Kidney glomerular epithelial cell (primary cell): ENCODE measurements at places on chromosomes 11 and 22.

DNA sequence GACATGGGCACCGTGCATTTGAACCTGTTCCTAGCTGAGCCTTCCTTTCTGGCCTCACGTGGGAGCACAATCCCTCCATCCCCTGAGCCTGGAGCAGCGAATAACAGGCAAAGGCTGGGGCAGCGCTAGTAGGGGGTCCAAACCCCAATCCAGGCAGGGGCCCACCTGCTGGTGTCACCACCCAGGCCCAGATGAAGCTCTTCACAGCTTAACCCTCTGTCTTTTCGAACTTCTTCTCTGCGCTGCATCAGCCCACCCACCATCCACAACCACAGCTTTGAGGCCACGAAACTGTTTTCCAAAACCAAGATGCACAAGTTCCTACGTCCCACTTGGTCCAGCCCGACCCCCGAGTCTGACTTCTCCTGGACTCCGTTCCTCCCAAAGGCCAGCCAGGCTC, 11.5 kb downstream of the KCNC1 start:
- no peak for DNase-seq

DNA sequence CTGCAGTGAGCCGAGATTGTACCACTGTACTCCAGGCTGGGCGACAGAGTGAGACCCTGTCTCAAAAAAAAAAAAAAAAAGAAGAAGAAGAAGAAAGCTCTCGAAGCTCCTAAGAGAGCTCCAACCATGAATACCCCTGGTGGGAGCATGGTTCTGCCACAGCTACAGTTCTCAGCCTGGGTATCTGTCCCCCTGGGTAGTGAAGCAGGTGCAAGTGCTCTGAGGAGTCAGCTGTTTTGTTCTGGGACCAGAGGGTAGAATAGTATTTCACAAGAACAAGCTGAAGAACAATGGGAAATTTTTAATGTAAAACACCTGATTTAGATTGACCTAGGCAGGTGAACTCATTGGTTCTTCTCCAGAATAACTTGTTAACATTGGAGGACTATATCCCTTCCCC, 4.3 kb upstream of the HYOU1 start:
- no peak for DNase-seq

DNA sequence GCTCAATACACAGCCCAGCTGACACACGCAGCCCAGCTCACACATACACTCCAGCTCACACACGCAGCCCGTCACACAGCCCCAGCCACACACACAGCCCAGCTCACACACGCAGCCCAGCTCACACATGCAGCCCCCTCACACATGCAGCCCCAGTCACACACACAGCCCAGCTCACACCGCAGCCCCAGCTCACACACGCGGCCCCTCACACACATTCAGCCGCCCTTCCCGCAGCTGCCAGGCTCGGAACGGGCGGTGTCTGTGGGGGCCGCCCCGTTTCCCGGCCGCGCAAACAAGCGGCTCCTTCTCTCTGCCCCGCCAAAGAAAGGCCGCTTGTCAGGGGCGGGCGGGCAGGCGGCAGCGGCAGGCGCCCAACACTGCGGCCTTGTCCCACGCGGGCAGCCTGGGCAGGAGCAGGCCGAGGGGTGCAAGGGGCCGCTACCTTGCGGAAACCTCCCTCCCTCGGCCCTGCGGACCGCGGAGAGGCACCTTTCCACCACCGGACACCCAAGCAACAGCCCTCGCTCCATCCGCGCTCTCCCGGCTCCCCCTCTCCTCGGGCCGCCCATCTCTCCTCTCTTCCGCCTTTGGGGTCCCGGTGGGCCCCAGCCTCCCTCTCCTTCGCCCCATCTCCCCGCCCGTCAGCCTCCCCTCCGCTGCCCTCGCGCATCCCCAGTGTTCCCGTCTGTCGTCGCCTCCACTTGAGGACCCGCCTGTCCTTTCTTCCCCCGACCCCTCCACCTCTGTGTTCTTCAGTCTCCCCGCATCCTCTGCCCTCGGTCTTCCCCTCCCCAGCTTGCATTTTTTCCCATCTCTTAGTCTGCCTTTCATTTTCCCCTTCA, 2.2 kb downstream of the PHLDB1 start:
- no peak for DNase-seq

GRCh38 chr11:17076517-17077239, 789 bp downstream of the RPS13 start:
- DNase-seq = no peak

- DNase-seq = no peak
Observed at GRCh38 chr11:68632802-68633201, 51.5 kb upstream of the GAL start.

- DNase-seq = no peak
Observed at GRCh38 chr11:64605244-64605560, 14.2 kb downstream of the SLC22A12 start.

DNA sequence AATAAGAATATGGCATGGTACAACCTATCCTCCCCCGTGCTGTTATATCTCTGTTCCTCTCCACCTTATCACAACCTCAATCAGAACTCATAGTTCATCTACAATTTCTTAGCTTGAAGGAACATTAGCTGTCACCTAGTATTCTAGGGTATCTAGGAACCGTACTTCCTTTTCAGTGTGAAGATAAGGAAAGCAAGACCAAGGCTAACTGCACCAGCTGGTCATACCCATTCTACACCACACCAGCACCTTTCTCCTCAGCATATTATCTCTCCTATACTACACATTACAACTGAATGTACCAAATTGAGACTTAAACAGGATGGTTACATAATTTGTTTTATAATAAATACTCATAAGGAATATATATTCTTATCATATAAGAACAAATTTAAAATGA, 73.1 kb downstream of the ARHGAP32 start:
- no peak for DNase-seq

- no peak for DNase-seq
Observed at GRCh38 chr22:22927888-22928665, 40.5 kb downstream of the IGLL5 start.

- no peak for DNase-seq
Observed at GRCh38 chr11:76339221-76339620, 41.7 kb downstream of the THAP12 start.

- no peak for DNase-seq
Observed at GRCh38 chr11:19587979-19588378, 124.7 kb upstream of the NAV2 start.

GRCh38 chr11:34348919-34349318, 8.9 kb downstream of the ABTB2 start:
- no peak for DNase-seq

GRCh38 chr11:70128435-70128906, 50.4 kb downstream of the ANO1 start:
- no peak for DNase-seq

DNA sequence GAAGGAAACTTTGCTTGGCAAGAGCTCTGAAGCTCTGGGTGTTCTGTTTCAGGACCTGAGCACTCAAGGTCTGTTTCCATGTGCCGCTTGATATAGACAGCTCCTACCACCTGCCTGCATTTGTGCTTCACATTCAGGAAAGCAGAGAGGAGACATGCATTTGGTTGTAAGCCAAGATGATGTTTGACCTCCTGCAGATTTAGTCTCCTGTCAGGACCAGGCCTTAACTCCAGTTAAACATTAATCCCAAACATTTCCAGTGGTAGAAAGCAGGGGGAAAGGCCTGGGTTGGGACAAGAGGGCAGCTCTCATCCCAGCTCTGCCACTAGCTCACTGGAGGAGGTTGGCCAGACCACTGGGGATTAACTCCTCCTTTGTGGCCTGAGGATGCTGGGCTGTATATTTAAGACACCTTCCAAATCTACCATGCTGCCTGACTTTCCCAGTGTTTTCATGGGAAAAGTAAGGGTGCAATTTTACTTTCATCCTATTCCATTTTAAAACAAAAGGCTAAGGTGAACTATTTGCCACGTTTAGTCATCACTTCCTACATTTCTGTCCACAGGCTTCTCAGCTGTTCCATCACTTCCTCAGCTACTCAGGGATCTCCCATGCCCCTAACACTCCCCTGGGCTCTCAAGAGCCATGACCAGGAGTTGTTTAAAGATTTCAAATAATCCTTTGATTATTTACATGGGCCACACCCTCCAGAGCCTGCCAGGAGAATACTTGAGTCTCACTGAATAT, 80.9 kb downstream of the INSC start:
- DNase-seq = peak; percentile 50

DNA sequence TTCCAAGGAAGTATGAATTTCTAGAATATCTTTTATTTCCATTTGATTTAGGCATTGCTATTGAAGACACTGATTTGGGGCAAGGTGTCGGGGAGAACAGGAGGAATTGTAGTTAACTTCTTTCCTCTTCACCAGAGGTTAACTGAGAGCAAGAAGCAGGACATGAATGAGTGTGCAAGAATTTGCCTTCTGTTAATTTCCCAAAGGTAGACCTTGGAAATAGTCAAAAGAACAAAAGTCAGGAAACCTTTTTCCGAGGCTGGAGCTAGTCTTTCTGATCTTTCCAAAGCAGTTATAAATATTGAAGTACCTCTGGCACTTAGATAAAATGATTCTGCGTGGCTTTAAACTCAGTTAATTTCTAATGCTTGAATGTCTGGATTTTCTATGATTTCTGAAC, 66.9 kb downstream of the MTMR3 start:
- DNase-seq = no peak

GRCh38 chr22:37501610-37502341, 15.6 kb upstream of the MFNG start:
- DNase-seq = peak; percentile 99

DNA sequence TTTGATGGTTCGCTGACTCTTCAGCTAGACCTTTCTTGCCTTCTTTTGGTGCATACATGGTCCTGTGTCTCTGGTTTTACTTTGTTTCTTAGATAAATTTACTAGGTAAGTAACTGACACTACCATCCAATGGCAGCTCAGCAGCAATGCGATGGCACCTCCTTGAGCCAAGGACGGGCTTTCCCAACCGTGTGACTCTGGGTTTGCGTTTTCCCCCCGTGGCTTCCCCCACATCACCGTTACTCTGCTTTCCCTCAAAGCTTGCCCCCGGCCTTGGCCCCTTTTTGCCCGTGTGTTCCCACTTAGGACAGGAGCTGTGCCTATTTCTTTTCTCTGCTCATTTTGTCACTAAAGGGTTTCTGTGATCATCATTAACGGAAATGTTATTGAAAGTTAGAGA, 41.5 kb downstream of the TBC1D22A start:
- no peak for DNase-seq

DNA sequence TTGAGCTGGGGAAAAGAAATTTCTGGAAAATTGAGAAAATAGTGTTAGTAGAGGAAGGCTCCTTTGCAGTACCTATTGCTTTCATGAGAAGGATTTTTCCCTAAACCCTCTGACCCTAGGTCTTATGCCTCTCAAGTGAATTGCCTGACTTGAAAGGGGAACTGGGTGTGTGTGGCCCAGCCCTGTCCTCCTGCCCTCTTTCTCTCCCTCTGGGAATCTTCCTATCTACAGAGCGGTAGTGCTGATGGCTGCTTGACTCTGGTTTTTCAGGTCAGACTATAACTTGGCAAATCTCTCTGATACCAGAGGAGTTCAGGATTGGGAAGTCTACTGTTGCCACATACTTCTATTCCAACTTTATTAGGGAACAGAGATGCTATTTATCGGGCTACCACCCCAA, 19.2 kb downstream of the CAVIN3 start:
- DNase-seq = no peak

DNA sequence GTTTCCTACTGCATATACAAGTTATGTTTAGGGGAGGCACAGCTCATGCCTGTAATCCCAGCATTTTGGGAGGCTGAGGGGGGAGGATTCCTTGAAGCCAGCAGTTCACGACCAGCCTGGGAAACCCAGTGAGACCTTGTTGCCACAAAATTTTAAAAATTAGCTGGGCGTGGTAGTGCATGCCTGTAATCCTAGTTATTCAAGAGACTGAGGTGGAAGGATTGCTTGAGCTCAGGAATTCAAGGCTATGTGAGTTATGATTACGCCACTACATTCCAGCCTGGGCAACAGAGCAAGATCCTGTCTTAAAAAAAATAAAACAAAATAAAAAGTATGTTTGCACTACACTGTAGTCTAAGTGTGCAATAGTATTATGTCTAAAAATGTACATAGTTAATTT, 108.8 kb upstream of the TEAD1 start:
- no peak for DNase-seq

- DNase-seq = peak; percentile 66
Observed at GRCh38 chr11:2375964-2376551, 1.1 kb upstream of the CD81 start.

DNA sequence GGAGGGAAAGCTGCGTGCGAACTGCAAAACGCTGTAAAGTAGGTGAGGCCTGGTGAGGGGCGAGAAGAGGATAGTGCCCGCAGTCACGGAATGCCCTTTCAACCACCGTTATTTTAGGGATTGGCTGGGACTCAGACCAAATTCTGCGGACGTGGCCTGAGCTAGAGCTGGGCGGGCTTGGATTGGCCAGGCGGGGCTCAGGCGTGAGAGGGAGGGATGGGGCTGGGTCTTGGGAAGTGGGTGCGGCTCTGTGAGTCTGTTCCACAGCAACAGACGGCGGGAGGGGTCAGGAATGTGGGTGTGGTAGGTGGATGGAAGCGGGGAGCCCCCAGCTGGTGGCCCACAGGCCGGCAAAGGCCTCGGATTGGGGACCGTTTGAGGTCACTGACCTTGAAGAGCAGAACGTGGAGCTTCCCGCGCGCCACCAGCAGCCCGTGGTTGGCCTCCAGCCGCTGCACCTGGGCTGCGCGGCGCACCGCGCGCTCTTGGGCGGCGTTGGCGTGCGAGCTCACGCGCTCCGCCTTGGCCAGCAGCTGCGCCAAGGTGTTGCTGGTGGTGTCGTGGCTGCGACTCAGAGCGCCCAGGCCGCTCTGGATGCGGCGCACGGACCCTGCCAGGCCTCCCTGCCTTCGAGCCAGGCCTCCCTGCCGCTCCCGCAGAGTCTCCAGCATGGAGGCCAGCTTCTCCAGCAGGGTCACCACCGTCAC, 444 bp downstream of the CAVIN3 start:
- peak; percentile 80 for DNase-seq

DNA sequence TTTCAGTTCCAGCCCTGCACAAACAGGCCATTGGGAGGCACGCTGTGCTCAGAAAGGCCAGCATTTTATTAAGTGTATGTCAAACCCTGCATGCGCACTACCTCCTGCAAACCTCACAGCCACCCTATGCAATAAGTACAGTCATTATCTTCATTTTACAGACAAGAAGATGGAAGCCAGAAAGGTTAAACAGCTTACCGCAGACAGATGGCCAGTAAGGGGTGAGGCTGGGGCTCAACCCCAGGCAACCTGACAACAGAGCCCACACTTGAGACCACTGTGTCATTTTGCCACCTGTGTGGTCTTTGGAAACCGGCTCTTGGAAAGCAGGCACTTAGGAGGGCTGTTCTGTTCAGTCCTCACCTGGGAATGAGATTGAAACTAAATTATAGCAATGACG, 142.3 kb downstream of the NXPE2 start:
- DNase-seq = no peak

DNA sequence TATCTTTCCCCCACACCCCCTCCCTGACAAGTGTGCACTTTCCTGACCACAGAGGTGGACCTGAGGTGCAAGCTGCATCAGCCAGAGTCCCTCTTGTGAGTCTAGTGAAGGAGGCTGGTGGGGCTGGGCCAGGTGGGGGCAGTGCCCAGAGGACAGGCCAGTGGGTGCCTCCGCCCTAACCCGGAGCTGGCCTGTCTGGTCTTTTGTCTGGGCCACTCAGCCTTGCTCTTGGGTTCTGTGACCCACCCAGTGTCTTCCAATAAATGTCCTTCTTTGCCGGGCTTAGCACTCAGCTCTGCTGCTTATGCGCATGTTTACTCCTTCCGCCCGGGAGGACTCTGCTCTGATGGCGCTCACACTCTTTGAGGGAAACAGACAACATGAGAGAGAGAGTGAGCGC, 526.2 kb downstream of the TBC1D22A start:
- no peak for DNase-seq
